ENCODE measurements at places on chromosomes 13 and 19.
A peak's percentile ranks its signal among the peaks of the same experiment; 100 is the strongest.

DNA sequence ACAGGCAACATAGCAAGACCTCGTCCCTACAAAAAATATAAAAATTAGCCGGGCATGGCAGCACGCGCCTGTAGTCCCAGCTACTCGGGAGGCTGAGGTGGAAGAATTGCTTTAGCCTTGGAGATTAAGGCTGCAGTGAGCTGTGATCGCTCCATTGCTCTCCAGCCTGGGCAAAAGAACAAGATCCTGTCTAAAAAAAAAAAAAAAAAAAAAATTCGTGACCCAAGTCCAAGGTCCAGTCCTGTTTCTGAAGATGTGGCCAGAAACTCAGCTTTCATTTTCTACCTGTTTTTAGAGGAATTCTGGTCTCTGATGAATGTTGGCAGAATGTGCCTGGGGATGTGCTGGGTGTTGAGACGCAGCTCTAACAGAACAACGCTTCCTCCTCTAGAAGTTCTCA lies 1.9 kb upstream of the PGPEP1 start:
- no peak for DNase-seq

- no peak for DNase-seq
These were observed 23.6 kb upstream of the TTYH1 start for GRCh38 chr19:54391589-54392061.

- no peak for DNase-seq
These were observed 12.3 kb upstream of the BSG start for GRCh38 chr19:560121-560520.

- peak; percentile 60 for DNase-seq
These were observed 5.0 kb downstream of the ZSCAN5A start for GRCh38 chr19:56309511-56310185.

GRCh38 chr13:73991384-73991783 lies 142.8 kb downstream of the KLF12 start:
- no peak for DNase-seq

DNA sequence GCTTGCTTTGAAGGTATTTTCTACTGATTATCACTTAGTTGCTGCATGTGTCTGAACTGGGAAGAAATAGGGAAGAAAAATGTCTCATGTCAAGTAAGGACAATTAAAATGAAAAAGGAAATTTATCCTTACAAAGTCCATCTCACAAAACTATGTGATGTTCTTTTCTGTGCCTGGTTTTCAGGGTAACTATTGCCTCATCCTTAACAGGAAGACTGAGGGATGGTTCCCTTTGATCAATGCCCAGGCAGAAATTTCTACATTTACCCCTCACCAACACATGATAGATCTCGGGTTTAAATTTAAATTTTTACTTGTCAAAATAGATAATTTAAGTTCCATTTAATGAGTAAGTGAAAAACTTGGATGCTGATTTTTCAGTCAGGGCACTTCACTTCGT lies 3.9 kb upstream of the FOXO1 start:
- DNase-seq: no peak

- no peak for DNase-seq
These were observed 33.2 kb downstream of the GADD45B start for GRCh38 chr19:2509096-2509495.

GRCh38 chr13:99004978-99005377 lies 27.1 kb upstream of the DOCK9 start:
- DNase-seq: no peak

- no peak for DNase-seq
These were observed 993 bp downstream of the FUT6 start for GRCh38 chr19:5838353-5839064.

DNA sequence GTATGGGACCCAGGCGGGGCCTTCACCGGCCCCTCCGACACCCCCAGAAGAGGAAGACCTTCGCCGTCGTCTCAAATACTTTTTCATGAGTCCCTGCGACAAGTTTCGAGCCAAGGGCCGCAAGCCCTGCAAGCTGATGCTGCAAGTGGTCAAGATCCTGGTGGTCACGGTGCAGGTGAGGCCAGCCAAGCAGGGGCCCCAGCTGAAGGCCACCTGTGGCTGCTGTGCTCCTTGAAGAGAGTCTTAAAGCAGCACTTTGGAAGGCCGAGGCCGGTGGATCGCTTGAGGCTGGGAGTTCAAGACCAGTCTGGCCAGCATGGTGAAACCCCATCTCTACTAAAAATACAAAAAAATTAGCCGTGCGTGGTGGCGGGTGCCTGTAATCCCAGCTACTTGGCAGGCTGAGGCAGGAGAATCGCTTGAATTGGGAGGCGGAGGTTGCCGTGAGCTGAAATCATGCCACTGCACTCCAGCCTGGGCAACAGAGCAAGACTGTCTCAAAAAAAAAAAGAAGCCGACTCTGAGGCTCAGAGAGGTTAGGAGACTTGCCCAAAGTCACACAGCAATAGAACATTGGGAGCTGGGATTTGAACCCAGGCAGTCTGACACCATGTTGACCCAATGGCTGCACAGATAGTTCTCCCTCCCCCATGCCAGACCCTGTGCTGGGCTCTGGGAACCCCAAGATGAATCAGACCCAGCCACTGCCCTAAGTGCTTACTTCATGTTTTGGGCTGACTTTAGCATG lies 2.7 kb downstream of the MCOLN1 start:
- no peak for DNase-seq

GRCh38 chr13:110790371-110790770 lies 76.9 kb downstream of the ING1 start:
- no peak for DNase-seq

DNA sequence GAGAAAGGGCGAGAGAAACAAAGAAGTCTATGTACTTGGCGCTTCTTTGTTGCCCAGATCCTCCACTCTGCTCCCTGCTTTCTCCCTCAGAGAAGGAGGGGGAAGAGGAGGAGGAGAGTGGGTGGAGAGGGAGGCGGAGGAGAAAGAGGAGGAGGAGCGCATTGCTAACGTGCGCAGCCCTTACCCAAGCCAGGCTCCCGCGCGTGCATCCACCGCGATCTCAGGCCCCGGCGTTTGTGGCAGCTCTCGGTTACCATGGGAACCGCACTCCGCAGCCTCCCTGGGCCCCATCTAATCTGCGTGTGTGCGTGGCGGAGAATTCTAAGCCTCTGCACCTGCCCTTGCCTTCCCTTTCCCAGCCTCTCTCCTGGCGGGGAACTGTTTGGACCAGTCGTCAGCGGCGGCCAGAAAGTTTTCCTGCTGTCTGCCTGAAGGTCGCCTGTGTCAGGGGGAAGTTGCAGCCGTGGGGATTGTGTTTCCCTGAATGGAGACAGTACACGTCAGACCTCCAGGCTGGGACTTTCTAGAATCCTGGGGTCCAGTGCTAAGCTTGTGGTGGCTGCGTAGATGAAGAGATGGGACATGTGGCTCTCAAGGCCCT lies at the start of gene ERICH6B:
TSS of gene ERICH6B (minus strand) at position 239 of the 601 bp plus-strand sequence. CDS start 18,734 bp downstream, outside the sequence.
- no peak for DNase-seq

GRCh38 chr13:106129273-106129672 lies 406.2 kb downstream of the EFNB2 start:
- no peak for DNase-seq

DNA sequence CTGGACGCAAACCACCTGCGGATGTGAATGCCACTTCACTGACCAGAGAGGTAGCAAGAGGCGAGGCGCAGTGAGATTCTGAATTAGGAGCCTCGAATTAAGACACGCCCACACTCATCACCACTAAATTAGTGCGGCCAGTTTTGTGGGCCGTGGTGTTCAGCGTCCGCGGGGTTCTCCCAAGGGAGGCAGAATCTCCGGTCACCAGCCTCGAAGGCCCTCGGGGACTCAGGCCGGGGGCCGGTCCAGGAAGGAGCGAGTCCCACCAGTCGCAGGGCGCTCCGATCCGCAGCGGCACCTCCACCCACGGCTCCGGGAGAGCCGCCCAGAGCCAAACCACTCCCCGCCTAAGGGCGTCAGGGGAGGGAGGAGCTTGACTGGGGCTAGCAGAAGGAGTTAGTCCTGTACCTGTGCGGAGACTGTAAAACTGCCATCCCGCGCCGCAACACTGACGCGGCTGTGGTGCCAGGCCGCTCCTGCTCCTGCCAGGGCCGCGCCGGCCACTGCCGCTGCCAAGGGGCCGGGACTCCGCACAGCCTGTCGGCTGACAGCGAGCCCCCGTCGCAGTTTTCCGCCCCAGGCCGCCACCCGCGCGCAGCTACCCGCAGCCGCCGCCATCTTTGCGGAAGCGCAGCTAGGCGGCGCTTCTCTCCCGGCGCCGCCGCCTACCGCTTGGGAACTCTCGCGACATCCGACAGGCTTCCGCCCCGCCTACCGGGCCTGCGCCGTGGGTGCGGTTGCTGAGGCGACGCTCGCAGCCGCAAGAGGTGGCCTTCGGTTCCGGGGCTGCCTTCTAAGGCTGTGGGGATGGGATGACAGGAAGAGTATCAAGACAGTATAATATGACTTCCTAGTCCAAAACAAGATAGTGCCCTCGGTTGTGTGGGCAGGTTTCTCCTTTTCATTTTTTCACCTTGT lies at the start of gene MICU2:
TSS of gene MICU2 (minus strand) at position 640 of the 918 bp plus-strand sequence. CDS start at position 618, 22 bp downstream.
- DNase-seq: peak; percentile 94

- DNase-seq: no peak
These were observed 10.7 kb upstream of the SHKBP1 start for GRCh38 chr19:40565910-40566495.

GRCh38 chr13:48890391-48890790 lies 85.3 kb upstream of the FNDC3A start:
- DNase-seq: no peak

- DNase-seq: no peak
These were observed 6.6 kb upstream of the MLNR start for GRCh38 chr13:49213539-49213938.

- no peak for DNase-seq
These were observed 8.9 kb downstream of the DHX34 start for GRCh38 chr19:47357788-47358680.

DNA sequence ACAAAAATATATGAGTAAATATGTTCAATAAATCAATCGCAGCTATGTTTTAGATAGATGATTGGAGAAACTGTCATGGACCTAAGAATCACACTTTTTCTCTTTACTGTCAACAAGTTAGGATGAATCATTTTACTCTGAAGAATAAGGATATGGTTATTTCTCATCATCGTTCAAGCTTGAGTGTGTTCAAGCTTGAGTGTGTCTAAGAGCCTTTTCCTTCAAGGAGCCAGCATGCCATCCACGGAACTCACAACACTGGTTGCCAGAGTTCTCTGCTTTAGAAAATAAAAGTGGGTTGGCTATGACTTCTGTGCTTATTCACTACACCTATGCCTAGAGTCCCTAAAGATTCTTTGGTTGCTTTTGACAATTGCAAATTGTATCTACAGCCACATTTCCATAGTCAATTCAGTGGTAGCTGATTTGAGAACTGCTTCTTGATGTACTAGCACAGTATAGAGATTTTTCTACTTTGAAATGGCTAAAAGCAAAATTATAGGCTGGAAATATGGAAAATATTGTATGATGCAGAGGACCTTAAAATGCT lies 58.1 kb upstream of the SCEL start:
- DNase-seq: no peak

DNA sequence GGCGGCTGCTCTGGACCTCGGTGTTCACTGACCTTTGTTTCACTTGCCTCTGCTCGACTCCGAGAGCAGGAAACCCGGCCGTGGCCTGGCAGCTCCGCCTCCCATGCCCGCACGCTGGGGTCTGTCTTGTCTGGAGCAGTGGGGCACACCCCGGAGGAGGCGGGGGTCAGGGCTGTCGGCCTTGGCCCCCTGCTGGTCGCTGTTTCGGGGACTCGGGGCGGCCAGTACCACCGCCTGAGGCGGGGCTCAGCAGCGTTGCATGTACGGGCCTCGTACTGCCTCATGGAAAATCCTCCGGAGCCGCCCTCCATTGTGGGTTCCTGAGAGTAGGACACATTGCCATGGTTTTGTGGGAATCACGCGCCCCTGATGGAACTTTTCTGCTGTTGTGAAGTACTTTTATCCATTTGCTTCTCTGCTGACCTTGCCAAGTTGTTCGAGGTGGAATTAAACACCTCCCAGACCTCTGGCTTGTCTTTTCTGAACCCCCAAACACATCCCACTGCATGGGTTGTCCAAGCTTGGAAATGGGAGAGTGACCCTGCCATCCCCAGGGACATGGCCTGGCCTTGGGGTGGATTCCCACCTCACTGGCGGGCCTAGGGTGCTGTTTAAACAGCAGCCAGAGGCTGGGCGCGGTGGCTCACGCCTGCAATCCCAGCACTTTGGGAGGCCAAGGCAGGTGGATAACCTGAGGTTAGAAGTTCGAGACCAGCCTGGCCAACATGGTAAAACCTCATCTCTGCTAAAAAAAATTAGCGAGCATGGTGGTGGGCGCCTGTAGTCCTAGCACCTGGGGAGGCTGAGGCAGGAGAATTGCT lies 5.5 kb upstream of the NDUFS7 start:
- no peak for DNase-seq

- no peak for DNase-seq
These were observed 162.6 kb downstream of the TM9SF2 start for GRCh38 chr13:99663908-99664307.

- peak; percentile 41 for DNase-seq
These were observed 1584.5 kb upstream of the MIR17HG start for GRCh38 chr13:89763005-89763404.

- DNase-seq: no peak
These were observed 2.8 kb downstream of the ERVV-2 start for GRCh38 chr19:53047379-53047778.

DNA sequence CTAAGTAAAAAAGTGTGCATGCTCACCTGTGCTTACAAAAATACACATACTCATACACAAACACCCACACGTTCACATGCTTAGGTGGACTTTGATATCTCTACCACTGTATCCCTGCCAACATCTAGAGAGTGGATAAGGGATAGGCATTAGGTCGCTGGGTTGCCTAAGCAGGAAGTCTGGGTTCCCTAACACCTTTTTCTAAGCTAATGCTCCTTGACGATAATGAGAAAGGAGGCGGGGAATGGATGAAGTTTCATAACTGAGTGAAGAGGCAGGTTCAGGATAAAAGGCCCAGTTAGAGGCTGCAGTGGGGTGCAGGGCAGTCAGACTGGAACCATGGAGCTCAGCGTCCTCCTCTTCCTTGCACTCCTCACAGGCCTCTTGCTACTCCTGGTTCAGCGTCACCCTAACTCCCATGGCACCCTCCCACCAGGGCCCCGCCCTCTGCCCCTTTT lies 41.9 kb upstream of the CYP2A7 start:
- no peak for DNase-seq

DNA sequence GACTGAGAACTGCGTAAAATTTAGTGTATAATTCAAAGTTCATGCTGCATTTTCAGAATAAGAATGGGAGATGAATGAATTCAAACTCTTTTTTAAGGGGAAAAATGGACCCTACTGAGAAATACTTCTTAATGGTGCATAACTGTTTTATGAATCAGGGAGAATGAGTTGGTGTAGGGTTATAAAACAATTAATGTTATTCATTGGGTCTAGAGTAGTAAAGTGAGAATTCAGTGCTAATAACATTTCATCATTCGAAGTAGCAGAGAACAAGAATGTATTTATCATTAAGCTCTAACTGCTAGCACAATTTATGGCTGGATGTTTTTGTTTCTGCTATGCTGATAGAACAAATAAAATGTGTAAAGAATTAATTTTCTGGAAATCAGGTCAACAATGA lies 310.2 kb downstream of the SLITRK5 start:
- DNase-seq: no peak

GRCh38 chr13:85725433-85725832 lies 73.8 kb downstream of the SLITRK6 start:
- DNase-seq: no peak

DNA sequence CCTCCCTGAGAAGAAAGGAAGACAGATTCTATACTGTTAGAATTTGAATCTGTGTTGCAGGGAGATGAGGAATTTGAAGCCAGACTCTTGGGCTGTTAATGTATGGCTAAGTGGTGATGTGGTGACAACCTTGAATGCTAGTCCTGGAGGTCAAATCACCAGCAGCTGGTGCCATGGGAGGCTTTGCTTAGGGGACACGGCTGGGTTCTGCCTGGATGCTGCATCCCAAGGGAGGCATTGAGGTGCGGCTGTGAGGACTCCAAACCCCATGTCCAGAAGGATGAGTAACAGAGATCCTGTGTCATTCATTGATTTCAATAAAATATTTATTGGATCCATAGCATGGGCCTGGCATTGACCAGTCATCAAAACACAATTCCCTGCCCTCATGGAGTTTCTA lies 42.3 kb downstream of the RFX2 start:
- no peak for DNase-seq
